ENCODE measurements at places on chromosomes 16 and 17. TPM values are rescaled to one million over a fixed set of nuclear protein-coding genes. Genes with fewer than 3 reads are reported as not detected.

GRCh38 chr17:17055286-17056155, 13.3 kb downstream of the MPRIP start:
- DNase-seq = peak; percentile 44

- peak; percentile 74 for DNase-seq
These were observed 5.1 kb downstream of the CYB5D1 start for GRCh38 chr17:7862692-7863437.

DNA sequence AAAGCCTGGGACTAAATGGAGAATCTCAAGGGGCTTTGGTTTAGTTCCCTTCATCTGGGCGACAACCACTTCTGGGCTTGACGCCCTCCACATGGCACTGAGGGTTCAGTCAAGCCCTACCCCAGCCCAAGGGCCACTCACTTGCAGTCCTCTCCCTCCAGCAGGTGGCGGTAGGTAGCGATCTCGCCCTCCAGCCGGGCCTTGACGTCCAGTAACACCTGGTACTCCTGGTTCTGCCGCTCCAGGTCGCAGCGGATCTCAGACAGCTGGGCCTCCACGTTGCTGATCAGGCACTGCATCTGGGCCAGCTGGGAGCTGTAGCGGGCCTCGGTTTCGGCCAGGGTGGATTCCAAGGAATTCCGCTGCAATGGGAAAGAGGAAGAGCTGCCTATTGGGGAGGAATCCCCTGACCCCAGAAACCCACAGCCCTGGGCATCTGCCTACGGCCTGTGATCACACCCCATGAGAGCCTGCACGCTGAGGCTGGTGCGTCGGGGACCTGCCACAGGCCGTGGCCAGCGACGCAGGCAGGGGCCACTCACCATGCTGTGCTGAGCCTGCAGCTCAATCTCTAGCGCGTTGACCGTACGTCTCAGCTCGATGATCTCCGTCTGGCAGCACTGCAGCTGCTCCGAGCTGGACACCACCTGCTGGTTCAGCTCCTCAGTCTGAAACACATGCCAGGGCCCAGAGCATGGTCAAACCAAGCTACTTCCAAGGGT, 2.7 kb downstream of the KRT36 start:
- no peak for DNase-seq

- DNase-seq = peak; percentile 93
These were observed 60.3 kb upstream of the CIBAR2 start for GRCh38 chr16:85172455-85173145.

DNA sequence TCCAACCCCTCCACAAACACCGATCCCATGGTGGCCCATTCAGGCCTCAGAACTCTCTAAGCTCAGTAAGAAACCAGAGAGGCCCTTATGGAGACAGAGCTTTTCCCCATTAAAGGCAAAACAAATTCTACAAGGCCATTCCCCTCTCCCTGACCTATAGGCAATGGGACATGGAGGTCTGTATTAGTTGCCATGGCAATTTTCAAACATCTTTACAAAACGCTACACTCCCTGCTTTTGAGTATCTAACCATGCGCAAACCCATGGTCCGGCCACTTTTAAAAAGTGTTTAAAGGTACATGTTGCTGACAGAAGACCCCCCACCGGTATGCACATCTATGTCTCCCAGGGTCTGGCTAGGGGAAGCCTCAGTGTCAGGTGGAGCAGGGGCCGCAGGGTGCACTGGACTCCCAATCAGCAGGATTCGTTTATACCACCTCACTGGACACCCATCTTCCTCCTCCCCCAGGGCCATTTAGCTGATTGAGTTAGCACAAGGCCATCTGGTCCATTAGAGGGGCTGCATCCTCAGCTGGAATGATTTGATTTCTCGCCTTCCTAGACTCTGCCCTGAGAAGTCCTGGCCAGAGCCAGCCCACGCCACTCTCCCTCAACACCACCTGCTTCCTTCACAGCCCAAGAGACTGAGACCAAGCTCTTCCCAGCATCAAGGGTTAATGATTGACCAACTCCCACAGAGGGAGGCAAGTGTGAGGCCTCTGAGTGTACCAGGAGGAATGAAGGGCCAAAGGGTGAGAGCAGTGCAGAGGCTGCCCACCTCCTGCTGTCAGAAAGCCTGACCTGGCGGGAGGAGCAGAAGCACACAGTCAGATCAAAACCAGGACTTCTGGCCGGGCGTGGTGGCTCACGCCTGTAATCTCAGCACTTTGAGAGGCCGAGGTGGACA, 10.9 kb downstream of the ACLY start:
- DNase-seq = no peak

DNA sequence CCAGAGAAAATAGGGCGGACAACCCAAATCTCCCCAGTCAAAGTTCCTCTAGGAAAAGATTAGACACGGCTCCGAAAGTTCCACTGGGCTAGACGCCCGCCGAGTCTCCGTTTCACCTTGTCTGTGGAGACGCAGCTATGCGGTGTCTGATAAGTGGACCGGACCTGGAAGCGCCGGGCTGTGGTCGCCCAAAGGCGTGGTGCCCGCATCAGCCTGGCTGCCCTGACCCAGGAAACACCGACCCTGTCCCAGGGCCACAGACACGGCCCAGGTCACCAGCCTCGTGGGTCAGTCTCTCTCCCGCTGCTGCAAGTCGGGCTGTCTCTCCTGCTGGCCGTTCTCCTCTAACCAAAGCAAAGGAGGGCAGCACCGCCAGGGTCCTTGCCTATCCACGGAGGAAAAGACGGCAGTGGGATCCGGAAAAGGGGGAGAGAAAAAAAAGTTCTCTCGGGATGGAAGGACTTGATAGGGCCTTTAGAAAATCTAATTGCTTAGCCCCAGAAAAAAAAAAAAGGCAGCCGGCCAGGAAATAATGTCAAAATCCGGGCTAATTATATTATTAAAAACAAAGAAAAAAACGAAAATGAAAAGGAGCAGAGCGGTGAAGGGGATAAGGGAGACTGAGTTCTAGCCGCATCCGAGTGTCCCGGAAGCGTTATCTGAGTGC, 13.9 kb upstream of the FOXF1 start:
- no peak for DNase-seq

DNA sequence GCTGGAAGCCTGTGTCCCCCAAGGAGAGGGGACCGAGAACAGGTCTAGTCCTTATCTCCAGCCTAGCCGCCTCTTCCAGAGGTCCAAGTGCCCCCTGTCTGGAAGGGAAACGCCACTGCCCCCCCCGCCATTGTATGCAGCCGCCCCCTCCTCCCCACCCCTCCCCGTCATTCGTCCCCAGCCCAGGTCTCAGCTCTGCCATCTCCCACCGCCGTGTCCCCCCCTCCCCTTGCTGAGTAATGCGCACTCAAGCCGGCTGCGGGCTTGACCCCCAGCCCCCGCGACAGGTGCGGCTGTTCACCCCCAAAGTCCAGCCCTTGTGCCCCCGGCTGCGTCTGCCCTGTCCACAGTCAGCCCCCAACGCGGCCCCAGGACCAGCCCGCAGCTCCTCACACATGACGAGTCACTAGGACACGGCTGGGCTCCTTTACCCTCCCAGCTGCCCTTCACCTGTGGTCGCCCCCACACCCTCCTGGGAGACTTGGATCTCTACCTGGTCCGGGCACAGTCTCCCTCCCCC, 622 bp downstream of the GPRC5B start:
- DNase-seq = no peak

GRCh38 chr16:23689442-23690187, 10.9 kb downstream of the PLK1 start:
- DNase-seq = no peak

GRCh38 chr17:82754297-82755208, 2.7 kb downstream of the TBCD start:
- no peak for DNase-seq

DNA sequence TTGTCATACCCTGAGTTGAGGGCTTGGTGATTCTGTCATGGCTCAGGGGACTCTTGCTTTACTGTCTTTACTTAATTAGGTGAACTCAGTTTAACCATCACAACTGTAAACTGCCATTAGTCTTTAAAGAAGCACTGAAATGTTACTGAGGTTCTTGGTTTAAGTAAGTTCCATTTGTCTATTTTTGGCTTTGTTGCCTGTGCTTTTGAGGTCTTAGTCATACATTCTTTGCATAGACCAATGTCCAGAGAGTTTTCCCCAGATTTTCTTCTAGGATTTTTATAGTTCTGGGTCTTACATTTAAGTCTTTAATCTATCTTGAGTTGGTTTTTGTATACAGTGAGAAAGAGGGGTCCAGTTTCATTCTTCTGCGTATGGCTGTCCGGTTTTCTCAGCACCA, 137.5 kb downstream of the SOCS1 start:
- no peak for DNase-seq

DNA sequence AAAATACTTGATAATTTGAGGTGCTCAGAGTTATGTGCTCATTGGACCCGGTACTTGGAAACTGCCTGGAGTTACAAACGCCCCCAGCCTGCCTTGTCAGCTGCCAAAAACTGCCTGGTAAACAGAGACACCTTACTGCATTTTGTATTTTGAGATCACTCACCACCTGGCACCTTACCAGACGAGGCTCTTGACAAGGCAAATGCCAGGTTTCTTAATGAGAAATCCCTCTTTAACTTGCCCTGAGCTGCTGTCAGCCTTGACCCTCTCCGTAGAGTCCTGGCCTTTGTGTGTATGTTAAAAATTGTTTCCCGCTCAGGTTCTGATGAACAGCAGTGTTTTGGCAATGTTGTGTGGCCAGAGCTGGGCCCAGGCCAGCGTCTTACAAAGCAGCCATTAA, 28.8 kb downstream of the SYT17 start:
- DNase-seq = peak; percentile 0

DNA sequence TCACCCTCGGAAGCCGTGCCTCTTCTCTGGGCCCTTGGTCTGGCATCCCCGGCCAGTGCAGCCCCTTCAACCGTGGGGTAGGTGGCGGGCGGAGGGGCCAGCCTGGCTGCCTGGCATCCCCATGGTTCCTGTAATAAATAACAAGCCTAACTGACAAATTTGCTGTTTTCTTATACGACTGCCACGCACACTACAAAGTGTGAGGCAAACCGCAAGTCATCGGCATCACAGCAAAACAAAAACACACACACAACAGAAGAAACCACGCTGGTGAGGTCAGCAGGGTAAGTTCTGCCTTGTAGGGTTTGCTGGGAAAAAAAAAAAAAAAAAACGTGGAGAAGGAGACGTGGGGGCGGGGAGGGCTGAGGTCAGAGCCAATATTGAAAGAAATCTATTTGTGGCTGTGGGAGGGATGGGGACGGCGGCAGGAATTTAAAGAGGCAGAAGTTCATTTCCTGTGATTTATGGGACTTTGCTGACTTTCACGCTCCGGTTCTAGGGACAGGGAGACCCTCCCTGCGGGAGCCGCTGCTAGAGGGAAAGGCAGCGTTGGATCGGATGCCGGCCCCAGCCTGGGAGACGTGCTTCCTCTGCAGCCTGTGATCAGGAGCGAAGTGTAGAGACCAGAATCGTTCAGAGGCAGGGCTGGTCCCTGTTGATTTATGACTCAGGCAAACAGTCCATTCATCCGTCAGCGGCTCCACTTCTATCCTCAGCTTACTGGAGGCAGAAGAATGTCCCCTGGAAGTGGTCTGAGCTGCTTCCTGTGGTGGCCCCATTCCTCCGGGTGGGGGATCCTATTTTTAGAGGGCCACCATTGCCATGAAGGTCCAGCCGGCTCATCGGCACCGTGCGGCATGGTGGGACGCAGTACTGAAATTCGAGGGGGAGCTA, 162.8 kb downstream of the FOXL1 start:
- DNase-seq = peak; percentile 51

GRCh38 chr16:51615141-51615540, 464.1 kb upstream of the SALL1 start:
- no peak for DNase-seq

DNA sequence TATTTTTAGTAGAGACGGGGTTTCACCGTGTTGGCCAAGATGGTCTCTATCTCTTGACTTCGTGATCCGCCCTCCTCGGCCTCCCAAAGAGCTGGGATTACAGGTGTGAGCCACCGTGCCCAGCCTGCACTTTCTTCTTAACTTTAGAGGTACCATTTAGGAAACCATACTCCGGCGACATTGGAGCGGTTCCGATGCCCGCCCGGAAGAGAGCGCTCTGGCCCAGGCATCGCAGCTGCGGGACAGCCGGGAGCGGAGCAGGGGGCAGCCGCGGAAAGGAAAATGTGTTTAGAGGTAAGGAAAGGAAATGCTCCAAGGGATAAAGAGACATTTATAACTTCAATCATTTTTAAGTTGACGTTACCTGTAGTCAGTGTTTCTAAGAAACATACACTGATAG, 6.0 kb upstream of the HS3ST3B1 start:
- no peak for DNase-seq

DNA sequence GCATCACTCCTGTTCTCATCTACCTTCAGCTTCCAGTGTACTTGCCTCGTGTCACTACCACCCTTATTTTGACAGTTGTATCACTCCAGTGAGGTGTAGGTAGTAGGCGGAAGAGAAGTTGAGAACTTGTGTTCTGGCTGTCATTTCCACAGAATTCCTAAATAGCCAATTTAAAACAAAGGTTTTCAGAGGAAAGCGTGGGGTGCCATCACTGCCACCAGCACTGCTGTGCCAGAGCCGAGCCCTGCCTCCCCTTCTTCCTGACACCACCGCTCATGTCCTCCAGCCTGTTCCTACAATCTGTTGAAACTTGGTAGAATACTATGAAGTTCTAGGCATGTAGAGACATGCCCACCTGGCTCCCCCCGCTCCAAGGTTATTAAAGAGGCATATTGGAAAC, 215.8 kb downstream of the TANC2 start:
- DNase-seq = no peak

DNA sequence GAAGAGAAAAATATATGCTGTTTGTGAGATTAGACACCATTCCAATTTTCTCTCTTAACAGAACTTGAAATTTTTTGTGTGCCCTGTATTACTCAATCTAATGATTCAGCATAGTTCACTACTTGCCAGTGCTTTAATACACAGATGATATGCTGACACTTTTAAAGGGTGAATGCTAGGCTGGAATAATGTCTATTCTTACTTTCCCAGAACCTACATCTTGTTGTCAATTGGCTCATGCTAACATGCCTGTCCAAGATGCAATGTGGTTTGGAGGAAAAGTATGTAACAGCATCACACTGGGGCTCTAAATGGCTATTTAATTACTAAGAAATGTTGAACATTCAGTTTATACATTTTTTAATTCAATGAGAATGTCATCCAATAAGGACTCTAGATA, 7.6 kb upstream of the MAP2K6 start:
- DNase-seq = no peak

- DNase-seq = no peak
These were observed 14.3 kb upstream of the SLC38A8 start for GRCh38 chr16:84056933-84057332.

DNA sequence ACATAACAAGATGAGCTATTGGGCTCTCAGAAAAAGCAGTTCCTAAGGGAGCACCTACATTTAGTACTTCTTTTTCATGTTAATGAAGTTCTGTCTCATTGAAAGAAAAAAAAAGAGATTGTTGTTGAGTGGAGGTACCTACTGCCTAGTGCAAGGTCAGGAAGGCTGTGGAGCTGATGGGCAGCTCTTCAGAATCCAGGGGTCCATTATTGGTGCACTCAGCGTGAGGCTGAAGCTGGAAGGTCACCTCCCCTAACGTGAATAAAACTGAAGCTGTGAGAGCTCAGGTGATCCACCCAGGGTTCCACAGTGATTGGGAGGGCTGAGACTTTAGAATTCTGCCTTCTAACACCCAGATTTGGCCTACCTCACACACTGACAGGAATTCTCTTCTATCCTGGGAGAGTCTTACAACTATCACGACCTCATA, 153.9 kb upstream of the TBX2 start:
- no peak for DNase-seq

GRCh38 chr17:40063187-40063771, 514 bp downstream of the THRA start:
- DNase-seq = no peak

Gene SEPTIN1
- total RNA-seq = 0.86 TPM

Gene CD79B
- total RNA-seq = not detected

Gene CES3
- total RNA-seq = 3.8 TPM

Gene KRT31
- not detected for total RNA-seq

Gene KRT15
- total RNA-seq = not detected

Gene SLC22A31
- 1.5 TPM for total RNA-seq

Gene CRHR1
- total RNA-seq = not detected

Gene HSD11B2
- total RNA-seq = not detected

Measured in G401 (cell line).